CD14-positive monocyte (primary cell): ENCODE measurements at places on chromosomes 16 and 17.

GRCh38 chr16:10813099-10813455, 5.5 kb downstream of the TVP23A start:
- no peaks in the 10 kb centered on the region for H3K36me3 ChIP-seq
- H3K4me1 ChIP-seq: peaks cover 14% of the 10 kb centered on the region
- peak overlapping the region; percentile 30 for H3K27ac ChIP-seq
- DNase-seq: no peak

DNA sequence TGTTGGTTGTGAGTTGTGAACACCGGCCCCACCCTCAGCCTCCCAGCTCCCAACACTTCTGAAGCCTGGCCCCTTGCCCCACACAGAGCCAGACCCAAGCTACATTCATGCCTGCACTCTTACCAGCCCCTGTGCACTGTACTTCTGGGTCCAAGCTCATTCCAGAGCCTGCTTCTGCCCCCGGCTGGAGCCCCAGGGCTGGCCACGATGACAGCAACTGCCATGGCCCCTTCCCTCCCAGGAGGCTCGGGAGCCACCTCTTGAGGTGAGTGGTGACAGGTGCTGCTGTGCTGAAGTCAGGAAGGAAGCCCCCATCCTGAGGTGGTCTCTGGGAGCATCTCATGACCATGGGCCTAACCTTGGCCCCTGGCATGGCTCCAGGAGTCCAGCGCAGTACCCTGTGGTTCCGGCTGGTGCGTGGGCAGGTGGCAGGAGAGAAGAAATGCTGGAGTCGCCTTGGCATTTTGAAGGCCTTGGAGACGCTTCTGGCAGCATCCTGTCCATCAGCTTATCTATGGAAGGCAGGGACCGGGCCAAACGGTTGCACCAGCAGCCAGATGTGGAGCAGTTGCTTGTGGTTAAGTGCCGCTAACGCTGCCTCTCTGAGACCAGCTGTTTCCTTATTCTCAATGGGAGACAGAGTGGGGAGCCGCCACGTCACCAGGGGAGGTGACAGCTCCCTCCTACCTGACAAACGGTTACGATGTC, 3.9 kb upstream of the CDT1 start:
- no peaks in the 10 kb centered on the region for H3K36me3 ChIP-seq
- peak; percentile 48 for DNase-seq
- H3K4me3 ChIP-seq: no peak overlapping the region
- no peaks in the 10 kb centered on the region for H3K27me3 ChIP-seq

DNA sequence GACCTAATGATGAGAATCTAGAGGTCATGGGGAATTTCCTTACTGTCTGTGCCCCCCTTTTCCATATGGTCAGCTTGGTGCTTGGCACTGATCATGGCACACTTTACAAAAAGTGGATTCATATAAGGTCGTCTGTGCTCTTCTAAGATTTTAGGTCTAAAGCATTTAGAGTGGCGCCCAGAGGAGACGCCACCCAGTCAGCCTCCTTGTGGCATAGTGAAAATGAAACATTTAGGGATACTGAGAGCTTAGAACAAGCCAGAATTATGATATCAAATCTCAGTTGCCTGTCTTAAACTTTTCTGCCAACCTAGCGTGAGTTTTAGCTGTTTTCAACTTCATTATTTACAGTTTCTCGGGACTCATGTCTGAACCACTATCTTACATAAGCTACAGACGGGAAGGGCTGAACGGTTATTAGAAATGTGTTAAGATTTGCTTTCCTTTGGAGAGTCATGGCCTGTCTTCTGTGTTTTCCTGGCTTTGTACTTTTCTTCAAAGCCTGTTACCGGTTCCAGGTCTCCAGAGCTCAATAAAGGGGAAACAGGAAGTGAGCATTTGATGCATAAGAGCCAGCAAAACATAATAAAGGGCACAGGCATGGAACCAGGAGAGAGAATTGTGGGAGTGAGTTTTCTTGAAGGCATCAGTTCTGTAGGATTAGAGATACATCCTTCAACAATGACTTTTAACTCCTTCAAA, 13.7 kb downstream of the ZNRF1 start:
- no peaks in the 10 kb centered on the region for H3K36me3 ChIP-seq
- H3K27me3 ChIP-seq: no peaks in the 10 kb centered on the region
- peak; percentile 13 for DNase-seq
- no peak overlapping the region for H3K4me3 ChIP-seq

DNA sequence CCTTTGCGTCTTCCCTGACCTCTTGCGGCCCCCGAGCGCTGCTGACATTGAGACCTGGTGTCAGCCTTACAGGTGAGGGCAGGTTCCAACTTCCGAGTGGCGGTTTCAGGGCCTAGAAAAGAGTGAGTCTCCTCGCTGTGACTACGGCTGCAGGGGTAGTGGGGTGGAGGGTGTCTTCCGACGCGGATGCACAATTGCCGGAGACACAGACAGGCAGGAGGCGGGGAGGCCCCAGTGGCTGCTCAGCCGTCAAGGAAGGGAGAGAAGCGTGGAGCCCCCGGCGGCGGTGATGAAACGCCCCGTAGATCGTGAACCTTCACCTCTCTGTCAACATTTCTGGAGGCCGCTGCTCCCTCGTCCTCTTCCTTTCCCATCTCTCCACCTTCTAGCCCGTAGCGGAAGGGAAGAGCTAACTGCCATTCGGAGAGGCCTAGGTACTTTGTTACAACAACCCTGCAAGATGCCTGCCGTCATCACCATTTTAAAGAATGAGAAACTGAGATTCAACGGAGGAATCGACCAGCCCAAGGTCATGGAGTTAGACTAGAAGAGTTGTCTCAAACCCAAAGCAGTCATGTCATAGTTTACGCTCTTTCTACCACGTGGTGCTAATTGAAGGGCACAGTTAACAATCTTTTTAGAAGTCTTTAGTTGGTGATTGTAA, 485 bp downstream of the DNAJA3 start:
- no peaks in the 10 kb centered on the region for H3K27me3 ChIP-seq
- H3K4me1 ChIP-seq: peaks cover 21% of the 10 kb centered on the region
- DNase-seq: no peak
- peak overlapping the region; percentile 96 for H3K27ac ChIP-seq

DNA sequence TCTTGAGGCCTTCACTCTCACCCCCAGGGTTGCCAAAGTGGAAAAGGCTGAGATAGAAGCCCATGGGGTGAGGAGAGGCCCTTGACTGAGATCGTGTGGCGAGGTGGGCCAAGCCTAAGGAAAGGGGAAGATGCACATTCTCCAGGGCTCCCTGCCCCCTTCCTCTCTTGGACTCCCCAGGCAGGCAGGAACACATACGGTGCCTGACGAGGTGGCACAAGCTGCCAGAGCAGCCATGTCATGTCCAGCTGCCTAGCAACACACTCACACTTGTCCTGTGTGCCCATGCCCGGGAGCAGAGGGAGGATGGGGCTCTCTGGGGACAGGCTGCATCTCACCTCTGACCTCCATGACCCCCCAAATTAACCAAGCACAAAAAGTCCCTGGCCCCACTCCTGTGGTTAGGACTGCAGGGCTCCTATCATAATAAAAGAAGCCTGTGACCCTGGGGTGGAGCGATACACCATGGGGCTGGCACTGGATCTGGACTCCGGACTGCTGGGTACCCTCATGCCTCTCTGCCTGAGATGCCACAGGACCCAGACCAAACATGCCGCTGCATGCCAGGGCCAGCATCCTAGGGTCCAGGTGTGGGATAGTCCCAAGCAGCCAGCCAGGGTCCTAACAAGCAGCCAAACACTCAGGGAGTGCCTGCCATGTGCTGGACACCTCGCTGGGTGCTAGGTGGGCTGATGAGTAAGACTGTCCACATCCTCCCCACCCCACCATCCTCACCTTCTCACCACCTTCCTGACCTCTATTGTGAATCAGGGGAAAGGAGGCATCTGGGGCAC, 2.6 kb downstream of the GIT1 start:
- no peak overlapping the region for H3K27ac ChIP-seq
- H3K4me3 ChIP-seq: no peak overlapping the region
- H3K27me3 ChIP-seq: peaks cover 4% of the 10 kb centered on the region

DNA sequence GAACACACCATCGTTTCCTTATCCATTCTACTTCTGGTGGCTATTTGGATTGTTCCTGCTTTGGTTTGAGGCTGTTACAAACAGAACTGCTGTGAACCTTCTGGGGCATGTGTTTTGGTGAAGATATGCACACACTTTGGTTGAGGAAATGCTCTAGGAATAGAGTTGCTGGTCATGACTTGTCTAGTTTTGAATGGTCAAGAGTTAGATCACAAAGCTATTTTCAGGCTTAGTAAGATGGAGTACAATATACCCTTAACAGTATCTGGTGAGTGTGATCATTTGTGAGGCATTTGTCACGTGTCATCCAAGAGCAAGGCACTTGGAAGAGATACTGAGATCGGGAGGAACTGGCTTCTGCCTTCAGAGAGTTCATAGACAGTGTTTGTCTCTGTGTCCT, 47.0 kb upstream of the CACNG5 start:
- no peak overlapping the region for H3K27ac ChIP-seq
- peaks cover 55% of the 10 kb centered on the region for H3K36me3 ChIP-seq
- peaks cover 16% of the 10 kb centered on the region for H3K4me1 ChIP-seq

GRCh38 chr17:79875511-79875910, 36.3 kb upstream of the CBX4 start:
- DNase-seq: no peak
- H3K36me3 ChIP-seq: no peaks in the 10 kb centered on the region
- H3K27ac ChIP-seq: no peak overlapping the region

DNA sequence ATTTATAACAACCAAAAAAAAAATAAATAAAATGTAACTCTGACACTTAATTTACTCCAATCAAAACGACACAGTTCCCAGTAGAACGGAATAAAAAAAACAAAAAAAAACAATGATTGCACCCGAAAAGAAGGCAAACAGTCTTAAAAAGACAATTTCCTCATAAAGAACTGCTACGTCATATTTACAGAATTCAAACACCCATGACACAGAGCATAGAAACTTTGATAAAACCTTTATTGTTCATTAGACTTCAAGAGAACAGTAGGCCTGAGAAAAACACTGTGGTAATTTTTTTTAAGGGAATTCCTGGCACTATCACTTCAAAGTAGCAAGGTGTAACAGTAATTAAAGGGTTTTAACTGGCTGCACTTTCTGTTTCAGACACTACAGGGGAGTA, 26.1 kb downstream of the FAM222B start:
- H3K4me3 ChIP-seq: no peak overlapping the region
- H3K4me1 ChIP-seq: peaks cover 5% of the 10 kb centered on the region
- H3K27ac ChIP-seq: no peak overlapping the region
- H3K27me3 ChIP-seq: no peaks in the 10 kb centered on the region
- DNase-seq: no peak

- H3K27me3 ChIP-seq: no peaks in the 10 kb centered on the region
- H3K4me1 ChIP-seq: peaks cover 13% of the 10 kb centered on the region
- no peak overlapping the region for H3K27ac ChIP-seq
- H3K36me3 ChIP-seq: peaks cover 90% of the 10 kb centered on the region
These were observed 70.2 kb downstream of the ZZEF1 start for GRCh38 chr17:4072487-4073157.
